Endothelial cell of umbilical vein (primary cell): ENCODE measurements at places on chromosomes 1 and 21. TPM values are rescaled to one million over a fixed set of nuclear protein-coding genes. Genes with fewer than 3 reads are reported as not detected.

- no peak for DNase-seq
These were observed 21.5 kb upstream of the TMCO2 start for GRCh38 chr1:40226192-40226591.

- DNase-seq = peak; percentile 48
These were observed 69.3 kb downstream of the PLXNA2 start for GRCh38 chr1:208174731-208175507.

OR2L5 gene
- total RNA-seq = not detected in 2 replicates

TM2D1 gene
- 37.5 and 46.1 TPM in 2 replicates for total RNA-seq

SYNC gene
- 6.5 and 9.4 TPM in 2 replicates for total RNA-seq

DNA sequence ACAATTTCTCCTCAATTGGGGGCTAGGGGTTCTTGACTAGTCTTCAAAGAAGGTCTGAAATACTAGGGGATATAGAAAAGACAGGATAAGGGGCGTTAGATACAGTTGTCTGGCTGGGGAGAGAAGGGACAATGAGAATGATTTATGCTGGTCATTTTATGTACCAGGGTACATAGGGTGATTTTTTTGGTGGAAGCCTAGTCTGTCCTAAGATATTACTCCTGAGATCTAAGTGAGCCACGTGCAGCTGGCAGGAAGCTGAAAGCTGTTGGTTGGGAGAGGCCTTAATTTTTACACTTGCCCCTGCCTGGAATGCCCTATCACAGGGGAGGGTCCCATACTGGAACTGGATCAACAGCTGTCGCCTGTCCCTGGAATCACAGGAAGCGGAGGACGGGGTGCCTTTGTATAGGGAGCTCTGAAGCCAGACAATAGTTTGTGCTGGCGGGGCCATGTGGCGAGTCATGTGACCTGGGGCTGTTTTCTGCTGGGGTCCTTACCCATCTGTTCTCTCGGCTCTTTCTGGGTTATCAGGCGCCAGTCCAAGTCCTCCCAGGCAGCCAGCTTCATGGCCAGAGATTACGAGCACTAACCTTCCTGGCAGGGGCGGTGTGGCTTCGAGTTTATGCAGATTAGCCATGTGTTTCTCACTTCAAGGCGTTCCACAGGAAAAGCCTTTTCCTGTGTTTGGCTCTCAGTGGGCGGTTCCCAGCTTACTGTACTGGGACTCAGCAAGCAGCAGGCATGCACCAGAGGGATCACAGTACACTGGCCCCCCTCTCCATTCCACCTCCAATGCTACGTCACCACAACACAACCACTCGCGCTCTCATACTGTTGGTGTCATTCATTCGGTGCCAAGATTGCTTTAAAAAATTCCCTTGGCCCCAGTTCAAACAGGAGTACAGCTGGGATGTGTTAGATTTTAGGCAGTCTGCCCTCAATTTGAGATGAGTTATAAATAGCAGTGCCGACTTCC is 27.5 kb downstream of the ARID1A start:
- DNase-seq = peak; percentile 99

MIXL1 gene
- 1.2 TPM in 2 replicates for total RNA-seq

GRCh38 chr1:10537082-10537766 is 62.5 kb downstream of the PEX14 start:
- no peak for DNase-seq

- DNase-seq = peak; percentile 64
These were observed 118.3 kb downstream of the TGFB2 start for GRCh38 chr1:218463194-218464156.

GRCh38 chr1:45612941-45613579 is 10.8 kb downstream of the CCDC17 start:
- DNase-seq = no peak

DNA sequence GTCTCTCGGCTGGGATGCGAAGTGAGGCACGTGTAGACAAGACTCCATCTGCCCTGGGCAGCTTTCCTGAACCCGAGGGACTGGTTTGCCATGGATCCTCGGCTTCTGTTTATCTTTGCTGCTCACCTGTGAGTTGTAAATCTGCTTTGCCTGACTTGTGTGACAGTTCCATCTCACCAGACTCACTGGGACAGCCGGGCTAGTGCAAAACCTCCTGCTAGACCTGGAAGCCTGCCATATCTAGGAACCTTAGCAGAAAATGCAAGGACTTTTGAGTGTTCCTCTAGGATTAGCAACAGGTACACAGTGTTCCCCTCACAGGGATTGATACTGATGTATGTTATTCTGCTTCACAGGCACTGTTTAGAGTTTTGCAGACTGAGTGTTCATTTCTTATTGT is 218.6 kb downstream of the URB2 start:
- DNase-seq = no peak

DDAH1 gene
- 72.0 and 75.2 TPM in 2 replicates for total RNA-seq

- DNase-seq = peak; percentile 59
These were observed 1.2 kb downstream of the ITPKB start for GRCh38 chr1:226737819-226738420.

- no peak for DNase-seq
These were observed 364.0 kb downstream of the OLFM3 start for GRCh38 chr1:101632548-101633272.

- DNase-seq = no peak
These were observed 43.4 kb downstream of the VANGL1 start for GRCh38 chr1:115685029-115685705.

CFHR5 gene
- total RNA-seq = not detected in 2 replicates

DNA sequence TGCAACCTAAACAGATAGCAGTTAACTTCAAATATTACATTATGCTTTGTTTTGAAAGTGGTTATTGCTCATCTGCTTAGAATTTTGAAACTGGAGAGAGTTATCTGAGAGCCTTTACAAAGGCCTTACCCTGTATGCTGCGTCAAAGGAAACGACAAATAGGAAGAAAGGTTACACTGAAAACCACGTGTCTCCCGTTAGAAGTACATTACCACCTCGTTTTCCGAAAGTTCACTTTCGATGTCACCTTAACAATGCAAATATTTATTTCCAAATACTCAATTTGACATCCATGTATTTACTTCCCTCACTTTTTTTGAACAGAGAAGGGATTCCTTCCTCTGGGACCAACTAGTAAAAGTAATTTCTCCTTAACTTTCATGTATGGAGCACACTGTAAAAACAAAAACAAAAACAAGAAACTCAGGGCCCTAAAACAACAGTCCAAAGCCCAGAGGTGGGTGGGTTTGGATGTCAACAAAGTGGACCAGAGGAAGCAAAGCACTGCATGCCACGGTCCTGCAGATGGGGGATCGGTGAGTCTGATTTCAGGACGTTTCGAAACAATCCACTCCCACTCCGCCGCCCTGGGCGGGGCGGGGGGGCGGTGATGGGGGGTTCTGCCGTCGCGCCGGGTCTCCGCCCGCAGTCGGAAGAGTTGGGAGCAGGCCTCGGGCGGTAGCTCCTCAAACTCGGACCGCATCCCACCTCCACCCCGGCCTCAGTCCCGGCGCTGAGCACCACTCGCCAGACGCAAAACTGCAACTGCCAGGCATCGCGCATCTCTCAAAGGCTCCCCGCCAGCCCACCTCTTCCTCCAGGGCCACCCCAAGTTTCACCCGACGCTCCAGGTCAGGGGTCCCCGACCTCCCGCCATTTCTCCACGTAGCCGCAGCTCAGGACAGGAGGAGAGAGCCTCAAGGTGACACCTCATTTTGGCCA is 841 bp downstream of the ADSS2 start:
- DNase-seq = peak; percentile 70

DNA sequence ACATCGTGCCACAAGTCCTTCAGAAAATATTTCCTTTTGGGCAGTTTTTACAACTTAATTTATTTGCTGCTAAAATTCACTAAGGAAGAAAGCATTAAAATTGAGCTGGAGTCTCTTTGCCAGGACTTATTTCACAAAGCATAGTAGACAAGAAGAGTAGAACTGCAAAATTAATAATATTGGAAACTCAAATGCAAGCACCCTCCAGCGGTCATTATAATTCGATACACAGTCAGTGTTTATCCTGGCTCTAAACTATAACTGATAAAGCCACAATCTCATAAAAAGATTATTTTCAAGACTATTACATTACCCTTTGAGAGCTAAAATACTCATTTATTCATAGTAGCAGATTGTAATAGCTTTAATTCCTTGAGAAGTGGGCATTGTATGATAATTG is 655.4 kb downstream of the RWDD3 start:
- no peak for DNase-seq

DNA sequence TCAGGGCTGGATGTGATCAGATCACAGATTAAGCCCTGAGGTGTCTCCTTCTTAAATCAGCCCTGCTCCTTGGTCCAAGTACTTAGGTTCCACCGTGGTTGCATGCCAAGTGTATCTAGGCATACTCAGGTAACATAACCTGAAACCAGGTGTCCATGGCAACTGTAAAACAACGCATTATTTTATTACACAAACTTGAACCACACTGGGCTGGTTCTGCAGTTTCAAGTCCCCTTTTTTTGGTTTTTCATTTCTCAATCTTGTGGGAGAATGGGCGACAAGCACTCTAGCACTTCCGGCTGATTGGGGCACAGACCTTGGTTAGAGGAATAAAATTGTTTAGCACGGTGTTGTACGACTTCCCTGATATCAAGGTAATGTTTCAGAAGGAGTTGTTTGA is 65.2 kb downstream of the GBP6 start:
- no peak for DNase-seq

DNA sequence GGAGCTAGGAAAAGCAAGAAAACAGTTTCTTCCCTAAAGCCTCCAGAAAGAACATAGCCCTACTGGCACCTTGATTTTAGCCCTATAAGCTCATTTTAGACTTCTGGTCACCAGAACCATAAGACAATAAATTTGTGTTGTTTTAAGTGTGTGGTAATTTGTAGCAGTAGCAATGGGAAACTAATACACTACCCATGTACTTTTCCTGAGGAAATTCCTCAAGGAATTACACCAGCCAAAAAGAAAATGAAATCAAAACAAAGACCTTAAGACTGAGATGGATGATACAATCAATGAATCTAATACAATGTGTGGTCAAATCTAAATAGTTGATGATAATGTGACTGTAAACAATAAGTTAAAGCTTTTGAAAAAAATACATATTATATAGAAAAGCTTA is 11.8 kb downstream of the VAMP4 start:
- peak; percentile 45 for DNase-seq

DNA sequence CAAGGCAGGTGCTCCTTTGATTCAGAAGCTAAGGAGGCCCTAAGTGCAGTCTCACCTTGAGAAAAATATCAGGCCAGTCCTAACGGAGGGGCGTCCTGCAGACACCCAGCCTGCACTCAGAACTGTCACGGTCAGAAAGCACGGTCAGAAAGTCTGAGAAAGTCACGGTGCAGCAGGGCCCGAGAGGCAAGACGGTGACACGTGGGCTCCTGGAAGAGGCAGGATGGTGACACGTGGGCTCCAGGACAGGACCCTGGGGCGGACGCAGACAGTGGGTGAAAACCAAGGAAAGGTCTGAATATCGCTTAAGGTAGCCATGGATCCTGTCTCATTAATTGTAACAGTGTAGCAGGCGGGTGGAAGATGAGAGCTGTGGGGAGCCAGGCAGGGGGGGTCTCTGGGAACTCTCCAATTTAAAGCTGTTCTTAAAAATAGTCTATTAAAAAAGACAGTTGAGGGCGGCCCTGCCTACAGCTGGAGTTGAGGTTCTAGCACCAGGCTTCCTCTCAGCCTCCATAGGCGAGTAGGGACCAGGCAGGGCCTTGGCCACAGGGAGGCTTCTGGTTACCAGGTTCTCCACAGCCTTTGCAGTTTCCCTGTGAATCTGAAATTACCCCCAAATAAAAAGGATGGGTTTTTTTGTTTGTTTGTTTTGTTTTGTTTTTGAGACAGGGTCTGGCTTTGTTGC is 65.2 kb downstream of the FAAP20 start:
- no peak for DNase-seq
